ENCODE measurements at places on chromosomes 4 and X.

GRCh38 chr4:91298156-91298700 lies 1005.5 kb upstream of the GRID2 start:
- DNase-seq: no peak

DNA sequence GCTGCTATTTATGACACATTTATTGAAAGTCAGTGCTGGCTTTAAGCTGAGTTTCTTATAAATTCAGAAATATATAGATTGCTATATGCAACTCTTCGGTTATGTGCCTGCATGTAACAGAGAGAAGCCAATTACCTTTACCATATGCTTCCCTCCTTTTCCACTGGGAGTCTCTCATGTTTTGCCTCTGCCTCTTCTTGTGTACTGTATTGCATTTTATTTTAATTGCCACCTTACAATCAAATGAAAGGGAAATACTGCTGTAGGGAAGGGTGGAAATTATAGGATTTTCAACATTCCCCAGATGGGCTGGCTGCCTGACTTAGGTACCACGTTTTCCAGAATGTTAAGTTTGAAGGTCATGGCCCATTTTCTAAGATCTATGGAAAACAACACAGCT lies 655.4 kb upstream of the SLIT2 start:
- no peak for DNase-seq

GRCh38 chr4:153538487-153539357 lies 72.6 kb downstream of the TMEM131L start:
- DNase-seq: no peak

DNA sequence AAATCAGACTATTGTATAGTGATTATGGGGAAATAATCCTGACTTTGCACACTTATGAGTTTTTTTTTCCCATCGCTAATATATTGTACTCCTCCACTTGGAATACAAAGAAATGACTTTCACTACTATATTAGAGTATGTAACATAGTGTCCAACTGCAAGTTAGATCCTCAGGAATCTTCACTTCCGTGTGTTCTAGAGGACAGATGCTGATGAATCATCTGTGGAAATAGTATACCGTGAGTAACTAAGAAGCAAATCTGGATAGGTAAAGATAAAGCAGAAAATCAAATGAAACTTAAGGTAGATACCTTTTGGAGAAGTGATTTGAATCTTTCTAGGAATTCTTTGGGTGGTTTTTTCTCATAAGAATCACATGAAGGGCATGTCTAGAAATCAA lies 8.3 kb downstream of the IL21 start:
- no peak for DNase-seq

- DNase-seq: no peak
Observed at GRCh38 chr4:102612824-102613366, 111.7 kb downstream of the NFKB1 start.

GRCh38 chr4:78410676-78411075 lies 140.9 kb upstream of the ANXA3 start:
- DNase-seq: no peak

DNA sequence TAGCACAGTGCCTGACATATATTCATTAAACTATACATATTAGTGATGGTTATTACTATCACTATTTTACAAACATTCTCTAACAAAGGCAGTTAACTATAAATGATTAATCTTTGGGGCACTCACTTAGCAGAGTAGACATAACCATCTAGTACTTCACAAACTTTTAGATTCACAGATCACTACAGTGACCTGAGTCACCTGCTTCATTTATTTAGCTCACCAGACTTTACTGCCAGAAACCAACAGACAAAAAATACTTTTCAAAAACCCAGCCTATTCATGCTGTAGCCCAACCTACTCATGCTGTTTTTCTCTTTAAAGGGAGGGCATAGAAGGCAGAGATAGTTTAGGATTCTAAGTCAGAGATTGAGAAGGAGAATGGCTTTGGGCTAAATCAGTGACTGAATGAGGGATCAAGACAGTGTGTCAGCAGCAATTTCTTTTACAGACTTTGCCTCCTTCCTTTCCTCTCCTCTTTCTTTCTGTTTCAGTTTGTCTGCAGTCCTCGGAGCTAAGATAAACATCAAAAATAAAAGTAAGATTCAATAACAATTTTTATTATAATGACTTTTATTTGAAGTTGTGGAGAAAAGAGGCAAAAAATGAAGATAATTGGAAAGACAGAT lies 34.7 kb upstream of the PDE5A start:
- no peak for DNase-seq

DNA sequence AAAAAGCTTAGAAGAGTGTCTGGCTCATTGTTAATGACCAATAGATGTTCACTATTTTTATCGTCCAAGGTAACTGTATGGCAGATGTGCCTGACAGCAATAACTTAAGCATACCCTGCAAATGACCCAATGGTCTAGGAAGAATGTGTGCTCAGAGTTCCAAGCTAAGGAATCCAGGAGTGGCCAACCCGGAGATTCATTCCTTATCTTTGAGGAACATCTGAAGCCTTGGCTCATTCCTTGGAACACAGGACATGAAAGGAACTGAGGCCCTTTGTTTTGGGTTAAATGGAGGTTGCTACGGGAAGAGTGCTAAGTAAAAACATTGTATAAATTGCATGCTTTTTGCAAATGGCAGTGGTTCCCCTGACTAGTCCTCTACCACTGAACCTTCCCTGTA lies 38.9 kb upstream of the EFNB1 start:
- DNase-seq: no peak

- DNase-seq: no peak
Observed at GRCh38 chr4:108445716-108446115, 174.7 kb upstream of the RPL34 start.

- DNase-seq: no peak
Observed at GRCh38 chr4:61877266-61877665, 677.1 kb downstream of the ADGRL3 start.

GRCh38 chr4:110663738-110664444 lies 41.0 kb upstream of the PITX2 start:
- DNase-seq: no peak

- DNase-seq: no peak
Observed at GRCh38 chrX:23902419-23902818, 5.3 kb downstream of the APOO start.

GRCh38 chrX:107826238-107827029 lies 768 bp downstream of the MID2 start:
- DNase-seq: no peak

DNA sequence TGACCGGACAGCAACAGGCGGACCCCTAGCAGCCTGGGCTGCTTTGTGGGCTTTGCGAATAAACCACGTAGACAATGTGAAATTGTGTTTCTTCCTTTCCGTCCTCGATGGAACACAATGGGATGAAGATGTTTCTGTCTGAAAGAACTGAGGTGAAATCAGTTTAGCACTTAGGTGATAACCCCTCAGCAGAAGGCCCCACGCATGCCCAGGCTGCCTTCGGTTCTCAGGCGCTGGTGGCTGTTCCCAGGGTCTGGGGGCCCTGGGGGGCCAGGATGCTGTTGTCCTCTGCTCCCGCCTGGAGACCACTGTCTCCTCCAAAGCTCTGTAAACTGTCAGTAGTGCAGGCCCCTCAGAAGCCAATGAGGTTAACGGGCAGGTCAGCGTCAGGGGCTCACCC lies 73.9 kb upstream of the HGFAC start:
- DNase-seq: no peak

DNA sequence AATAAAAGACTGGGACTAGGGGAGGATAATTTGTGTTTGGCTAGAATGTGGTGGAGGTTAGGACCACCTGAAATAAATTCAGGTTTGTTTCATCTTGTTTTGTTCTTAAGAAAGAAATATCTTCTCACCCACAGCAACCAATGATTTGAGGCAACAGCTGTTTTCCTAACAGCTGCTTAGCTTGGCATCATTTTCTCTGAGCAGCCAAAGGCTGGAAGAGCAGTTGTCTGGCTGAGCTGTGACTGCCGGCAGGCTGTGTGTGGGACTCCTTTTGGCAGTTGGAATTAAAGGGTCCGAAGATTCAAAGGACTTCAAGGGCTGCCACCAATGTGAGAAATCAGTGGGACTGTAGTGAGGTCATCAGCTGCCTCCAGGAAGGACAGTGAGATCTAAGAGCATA lies 5.0 kb downstream of the TRIM75 start:
- DNase-seq: no peak

- DNase-seq: no peak
Observed at GRCh38 chr4:86757468-86757867, 91.7 kb downstream of the SLC10A6 start.

GRCh38 chr4:82839624-82840023 lies 41.0 kb upstream of the SCD5 start:
- no peak for DNase-seq

GRCh38 chrX:21974011-21974385 lies 33.5 kb downstream of the SMS start:
- no peak for DNase-seq

DNA sequence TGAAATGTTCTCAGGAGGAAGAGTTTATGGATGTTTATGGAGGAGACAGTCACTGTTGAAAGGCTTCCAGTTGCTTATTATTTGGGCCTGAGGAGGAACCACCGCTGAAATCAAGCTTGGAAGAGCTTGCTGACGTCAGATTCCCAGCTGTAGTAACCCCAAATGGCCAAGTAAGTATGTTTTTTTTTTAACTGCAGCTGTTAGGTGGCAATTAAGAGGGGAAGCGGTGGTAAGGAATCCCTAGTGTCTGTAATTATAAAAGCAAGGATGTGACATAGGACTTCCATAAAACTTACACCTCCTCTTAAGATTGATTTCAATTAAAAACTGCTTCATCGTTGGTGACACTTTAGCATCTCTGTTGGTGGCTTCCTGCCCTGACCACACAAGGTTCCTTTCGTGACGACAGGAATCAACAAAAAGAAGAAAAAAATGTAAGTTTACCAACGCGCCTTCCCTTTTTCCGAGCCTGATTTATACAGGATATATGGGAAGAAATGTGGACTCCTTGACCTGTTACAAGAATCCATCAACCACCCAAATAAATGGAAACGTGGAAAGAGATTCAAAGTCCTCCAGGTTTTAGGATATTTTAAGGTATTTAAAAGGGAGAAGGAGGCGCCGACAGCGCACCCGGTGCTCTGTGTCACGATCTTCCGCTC lies 884 bp downstream of the RELL1 start:
- no peak for DNase-seq

DNA sequence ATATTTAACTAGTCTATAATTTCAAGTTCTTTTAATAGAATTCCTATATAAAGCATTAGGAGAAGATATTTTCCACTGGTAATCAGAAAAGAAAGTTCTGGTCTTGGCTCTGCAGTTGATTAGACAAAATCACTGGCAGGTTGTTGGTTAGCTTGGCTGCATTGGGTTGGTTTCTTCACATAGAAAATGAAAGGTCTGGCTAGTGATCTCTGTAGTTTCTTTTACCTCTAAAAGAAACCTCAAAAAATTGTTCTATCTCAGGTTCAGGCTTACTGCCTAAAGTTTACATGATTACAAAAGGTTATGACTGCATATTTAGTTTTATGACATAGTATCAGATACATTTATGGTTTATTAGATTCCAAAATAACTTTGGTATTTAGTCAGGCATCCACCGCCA lies 95.8 kb upstream of the NAP1L5 start:
- DNase-seq: no peak

- no peak for DNase-seq
Observed at GRCh38 chr4:40473578-40474388, 138.7 kb downstream of the CHRNA9 start.

DNA sequence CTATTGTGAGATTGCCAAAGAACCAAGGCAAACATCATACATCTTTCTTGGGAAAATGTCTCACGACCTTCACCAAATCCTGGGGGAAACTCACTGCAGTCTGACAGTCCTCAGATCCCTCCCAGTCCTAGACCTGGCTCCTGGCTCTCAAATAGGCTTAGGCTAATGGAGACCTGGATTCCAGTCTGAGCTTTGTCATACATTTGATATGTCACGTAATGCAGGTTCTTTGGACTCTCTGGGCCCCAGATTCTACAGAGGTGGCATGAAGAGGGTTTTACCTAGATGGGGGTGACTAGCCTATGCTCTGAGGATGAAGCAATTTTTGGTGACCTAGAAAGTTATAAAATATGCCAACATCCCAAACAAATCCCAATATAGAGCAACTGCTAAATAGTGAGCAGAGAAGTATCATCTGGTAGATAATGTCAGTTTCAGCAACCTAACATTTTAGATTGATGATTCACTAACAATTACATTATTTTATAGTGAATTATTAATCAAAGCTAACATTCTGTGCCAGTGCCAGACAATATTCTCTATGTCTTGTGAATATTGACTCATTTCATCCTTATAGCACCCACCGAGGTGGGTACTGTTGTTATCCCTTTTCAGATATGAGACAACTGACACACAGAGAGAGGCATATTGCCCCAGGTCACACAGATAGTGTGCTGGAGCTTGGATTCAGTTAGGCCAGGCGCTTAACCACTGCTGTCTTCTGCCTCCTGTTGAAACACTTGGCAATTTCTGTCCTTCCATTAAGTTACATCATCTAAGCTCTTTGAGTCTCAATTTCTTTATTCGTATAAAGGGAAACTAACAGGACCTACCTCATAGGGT lies 195.4 kb upstream of the MAMLD1 start:
- no peak for DNase-seq

DNA sequence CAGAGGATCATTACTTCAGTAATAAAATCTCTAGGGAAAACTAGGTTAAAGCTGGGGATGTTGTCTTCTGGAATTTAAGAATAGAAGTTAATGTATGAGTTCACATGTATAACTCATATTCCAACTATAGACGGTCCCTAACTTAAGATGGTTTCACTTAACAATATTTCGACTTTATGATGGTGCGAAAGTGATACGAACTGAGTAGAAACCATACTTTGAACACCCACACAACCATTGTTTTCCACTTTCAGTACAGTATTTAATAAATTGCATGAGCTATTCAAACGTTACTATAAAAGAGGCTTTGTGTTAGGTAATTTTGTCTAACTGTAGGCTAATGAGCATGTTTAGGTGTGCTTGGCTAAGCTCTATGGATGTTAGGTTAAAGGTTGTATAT lies 38.7 kb downstream of the CCSER1 start:
- DNase-seq: no peak

DNA sequence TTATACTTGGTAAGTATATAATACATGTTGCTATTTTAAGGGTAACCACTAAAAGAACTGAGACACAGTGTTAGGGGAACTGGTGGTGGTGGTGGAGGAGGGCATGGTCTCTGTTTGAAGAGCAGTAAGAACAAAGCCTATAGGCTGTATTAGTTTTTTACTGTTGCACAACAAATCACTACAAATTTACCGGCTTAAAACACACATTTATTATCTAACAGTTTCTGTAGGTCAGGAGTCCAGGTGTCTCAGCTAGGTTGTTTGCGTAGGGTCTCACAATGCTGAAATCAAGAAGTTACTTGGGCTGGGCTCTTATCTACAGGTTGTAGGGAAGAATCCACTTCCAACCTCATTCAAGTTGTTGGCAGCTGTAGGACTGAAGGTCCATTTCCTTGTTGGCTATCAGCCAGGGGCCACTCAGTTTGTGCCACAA lies 52.6 kb downstream of the CASK start:
- no peak for DNase-seq

DNA sequence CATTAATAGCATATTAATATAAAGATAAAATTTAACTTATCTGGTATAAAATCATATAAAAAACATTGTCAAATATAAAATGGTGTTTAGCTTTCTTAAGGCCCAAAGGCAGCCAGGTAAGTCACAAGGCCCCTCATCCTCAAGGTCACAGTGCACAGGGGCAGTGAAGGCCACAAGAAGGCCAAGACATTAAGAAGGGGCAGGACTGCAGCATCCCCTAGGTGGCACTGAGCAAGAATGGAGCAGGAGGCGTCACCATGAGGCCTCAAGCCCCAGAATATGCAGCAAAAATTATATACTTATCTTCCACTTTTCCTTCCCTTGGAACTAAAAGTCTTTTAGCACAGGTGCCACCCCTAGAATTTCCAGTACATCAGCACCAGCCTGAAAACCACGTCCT lies 49.5 kb upstream of the MAGEA8 start:
- DNase-seq: no peak

- DNase-seq: no peak
Observed at GRCh38 chr4:54550395-54551171, 107.2 kb upstream of the KIT start.

Measured in cortex of kidney (tissue), 1 donor.